ENCODE measurements at places on chromosomes 12 and 14.

DNA sequence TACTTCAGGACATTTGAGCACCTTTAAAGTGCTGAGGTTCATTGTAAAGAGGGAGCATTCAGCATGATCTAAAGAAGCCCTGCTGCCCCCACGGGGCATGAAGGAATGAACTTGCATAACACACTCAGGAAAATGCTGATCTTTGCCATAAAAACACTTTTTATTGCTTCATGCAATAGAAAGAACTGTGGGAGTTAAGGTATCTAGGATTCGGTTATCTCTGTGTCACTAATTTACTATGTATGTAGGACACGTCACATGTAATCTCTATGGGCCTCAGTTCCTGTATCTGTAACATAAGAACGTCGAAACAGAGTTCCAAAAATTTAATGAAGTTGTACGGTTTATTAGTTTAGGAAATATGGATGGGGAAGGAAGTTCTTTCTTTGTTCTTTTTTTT lies 33.0 kb downstream of the BTBD7 start:
- DNase-seq = no peak

- DNase-seq = no peak
These were observed 107.8 kb downstream of the CRACR2A start for GRCh38 chr12:3645091-3645490.

DNA sequence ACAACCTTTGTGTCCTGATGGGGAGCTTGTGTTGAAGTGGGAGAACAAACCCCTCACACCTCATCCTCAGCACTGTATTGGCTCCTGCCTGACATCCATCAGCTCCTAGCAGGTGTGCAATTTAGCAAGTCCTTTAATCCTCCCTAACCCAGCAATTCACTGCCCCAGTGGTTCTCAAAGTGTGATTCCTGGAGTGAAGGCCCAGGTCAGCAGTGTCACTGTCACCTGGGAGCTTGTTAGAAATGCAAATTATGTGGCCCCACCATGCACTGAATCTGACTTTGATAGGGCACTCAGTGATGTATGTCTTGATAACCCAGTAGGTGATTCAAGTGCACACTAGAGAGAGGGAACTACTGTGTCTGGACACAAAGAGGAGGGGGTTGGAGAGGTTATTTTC lies 133.6 kb downstream of the FGD4 start:
- DNase-seq = no peak

DNA sequence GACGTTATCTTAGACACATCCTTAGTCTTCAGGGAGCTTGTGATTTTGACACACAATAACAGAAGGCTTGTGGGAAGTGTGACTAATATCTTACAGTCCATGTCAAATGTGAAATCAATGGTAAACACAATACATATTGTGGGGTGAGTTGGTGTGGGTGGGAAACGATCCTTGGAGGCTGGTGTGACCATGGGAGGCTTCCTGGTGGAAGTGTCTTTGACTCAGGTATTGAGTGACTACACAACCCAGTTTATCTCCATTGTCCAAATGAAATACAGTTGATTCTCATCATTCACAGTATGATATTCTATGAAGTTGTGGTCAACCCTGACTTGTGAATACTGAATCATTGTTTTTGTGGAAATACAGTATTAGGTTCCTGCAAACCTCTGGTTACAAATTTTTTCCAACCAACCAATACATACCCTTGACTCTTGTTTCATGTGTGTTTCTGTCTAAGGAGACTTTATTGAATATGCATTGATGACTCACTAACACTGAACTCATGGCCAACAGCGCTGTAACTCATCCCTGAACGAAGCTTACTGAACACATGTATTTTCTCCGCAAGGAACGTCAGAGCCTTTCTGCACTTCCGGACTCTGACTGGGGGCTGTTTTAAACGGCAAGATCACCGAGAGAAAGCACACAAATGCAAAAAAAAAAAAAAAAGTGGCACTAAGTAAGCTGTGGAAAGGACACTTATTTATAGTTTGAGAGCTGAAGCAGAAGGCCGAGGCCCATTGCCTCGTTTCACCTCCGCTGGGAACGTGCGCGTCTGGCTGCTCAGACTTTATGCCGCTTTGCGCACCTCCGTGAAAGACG lies 59.0 kb downstream of the CLMN start:
- no peak for DNase-seq

DNA sequence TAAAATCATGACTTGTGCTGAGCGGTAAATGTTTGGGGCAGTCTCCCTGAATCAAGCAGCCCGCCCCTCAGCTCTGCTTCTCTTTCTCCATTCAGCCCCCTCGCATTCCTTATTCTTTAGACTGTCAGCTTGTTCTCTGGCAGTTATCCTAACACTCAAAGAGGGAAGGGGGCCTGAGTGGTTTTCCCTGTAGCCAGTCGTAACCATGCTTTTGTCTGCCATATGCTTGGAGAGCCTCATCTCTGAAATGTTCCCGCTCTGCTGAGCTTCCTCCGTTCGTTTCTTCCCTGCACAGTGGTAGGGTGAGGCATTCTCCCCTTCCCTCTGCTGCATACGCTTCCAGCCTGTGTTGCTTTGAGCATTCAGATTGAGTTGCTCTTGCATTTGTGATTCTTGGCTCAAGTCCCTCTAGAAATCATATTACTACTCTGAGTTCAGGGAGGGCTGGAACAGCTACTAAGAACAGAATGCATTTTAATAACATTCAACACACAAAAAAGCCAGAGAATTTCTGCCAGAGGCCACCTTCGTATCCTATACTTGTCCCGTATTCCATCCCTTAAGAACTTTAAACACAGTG lies 119.7 kb downstream of the FBXL14 start:
- DNase-seq = no peak

DNA sequence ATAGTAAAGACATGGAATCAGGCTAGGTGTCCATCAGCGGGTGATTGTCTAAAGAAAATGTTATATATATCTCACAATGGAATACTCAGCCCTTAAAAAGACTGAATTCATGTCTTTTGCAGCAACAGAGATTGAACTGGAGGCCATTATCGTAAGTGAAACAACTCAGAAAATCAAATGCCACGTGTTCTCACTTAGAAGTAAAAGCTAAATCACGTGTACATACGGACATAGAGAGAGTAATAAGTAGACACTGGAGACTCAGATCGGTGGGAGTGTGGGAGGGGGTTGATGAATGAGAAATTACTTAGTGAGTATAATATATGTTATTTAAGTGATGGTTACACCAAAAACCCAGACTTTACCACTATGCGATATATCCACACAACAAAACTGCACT lies 266.3 kb upstream of the PPFIA2 start:
- DNase-seq = no peak

DNA sequence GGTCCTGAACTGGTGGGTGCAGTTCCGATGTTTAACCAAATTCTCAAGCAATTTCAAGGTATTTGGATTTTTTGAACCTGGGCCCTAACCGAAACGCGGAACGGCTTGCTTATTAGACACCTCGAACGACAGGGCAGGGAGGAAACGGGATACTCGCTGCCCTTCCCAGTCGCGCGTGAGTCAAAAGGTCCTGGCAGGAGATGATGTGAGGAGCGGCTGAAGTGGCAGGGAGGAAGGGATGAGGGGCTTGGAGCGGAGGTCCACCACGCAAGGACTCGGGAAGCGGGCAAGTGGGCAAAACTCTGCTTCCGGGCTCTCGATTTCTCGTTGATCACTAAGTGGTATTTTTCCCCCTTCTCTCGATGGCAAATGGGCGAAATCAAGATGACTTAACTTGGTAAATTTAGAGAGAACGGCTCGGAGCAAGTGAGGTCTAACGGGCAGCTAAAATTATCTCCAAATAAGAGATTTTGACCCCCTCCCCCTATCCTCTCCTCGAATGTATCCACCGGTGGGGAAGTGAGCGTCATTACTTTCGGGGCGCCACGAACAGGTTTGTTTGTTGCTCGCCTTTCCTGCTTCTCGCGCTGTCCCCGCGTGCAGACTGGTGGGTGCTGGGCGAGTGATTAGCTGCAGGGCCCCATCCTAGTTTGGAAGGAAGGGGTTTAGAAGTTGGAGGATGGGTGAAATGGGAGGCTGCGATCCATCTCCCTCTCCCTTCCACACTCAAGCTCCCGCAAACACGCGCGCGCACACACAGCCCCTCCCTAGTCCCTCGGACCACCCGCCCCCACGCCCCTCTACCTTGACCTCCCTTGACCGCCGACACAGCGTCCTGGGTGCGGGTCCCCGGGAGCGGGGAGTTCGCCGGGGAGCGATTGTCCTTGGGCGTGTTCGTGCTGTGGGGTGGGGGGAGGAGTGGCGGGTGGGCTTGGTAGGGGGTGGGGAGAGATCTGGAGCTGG lies 986 bp upstream of the NTF3 start:
- no peak for DNase-seq

DNA sequence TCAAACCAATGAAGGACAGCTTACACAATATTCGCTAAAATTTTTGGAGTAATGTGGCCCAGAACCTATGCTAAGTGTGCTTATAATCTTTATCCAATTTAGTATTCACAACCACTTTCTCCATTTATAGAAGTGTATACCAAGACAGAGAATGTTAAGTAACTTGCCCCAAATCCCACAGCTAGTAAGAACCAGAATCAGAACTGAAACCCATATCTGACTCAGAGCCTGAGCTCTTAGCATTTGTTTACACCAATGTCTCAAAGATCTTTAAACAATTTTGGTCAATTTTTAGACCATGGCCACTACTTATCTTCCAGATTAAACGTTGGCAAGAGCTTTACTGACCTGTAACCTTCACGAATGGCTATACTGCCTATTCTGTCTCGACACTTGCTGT lies 53.0 kb downstream of the PAPLN start:
- DNase-seq = no peak

GRCh38 chr14:72903716-72904115 lies 9.8 kb upstream of the DPF3 start:
- DNase-seq = no peak

DNA sequence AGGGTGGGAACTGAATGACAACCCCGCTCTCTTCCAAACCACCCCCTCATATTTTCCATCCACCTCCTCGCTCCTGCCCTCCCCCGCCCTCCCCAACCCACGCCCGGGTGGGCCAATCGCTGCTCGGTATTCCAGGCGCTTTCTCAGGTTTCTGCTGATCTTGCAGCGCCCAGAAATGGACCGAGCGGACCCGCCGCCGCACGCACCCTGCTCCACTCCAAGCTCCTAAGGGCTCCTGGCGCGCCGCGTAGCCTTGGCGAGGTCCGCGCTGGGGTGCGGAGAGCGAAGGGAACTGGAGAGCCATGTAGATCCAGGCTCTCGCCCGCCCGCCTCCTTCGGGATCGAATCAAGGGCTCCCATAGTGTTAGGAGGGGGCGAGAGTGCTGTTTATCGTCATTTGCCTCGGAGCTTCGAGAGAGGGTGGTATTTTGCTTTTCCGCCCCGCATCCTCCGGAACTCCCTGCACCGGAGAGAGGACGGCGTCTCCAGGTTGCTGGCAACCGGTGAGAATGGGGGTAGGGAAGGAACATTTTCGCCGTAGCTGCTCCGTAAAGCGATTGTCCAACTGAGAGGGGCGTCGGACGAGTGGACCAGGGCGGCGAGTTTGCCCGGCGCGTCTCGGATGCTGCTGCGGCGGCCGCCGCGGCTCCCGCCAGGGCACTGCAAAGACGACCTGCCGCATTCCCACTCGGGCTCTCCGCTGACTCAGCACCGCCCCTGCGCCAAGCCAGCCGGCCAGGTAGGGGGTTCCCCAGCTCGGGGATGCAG lies at the start of gene KCNA1:
KCNA1 (plus strand) TSS at position 172 of the 768 bp plus-strand sequence. CDS start 1,474 bp downstream, outside the sequence.
- no peak for DNase-seq

DNA sequence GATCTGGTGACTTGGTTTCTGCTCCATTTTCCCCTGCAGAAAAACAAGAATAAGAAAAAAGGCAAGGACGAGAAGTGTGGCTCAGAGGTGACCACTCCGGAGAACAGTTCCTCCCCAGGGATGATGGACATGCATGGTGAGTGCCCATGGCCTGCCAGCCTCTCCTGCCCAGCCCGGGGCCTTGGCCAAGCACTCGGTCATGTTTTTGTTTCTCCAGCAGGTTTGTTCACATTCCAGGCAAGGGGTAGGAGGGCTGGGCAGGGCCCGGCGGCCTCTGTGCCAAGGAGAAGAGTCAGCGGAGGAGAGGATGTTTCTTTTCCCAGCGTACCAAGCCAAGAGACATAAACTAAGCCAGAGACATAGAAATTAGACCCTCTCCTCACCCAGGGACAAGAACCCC lies 13.6 kb downstream of the BCL7A start:
- no peak for DNase-seq

DNA sequence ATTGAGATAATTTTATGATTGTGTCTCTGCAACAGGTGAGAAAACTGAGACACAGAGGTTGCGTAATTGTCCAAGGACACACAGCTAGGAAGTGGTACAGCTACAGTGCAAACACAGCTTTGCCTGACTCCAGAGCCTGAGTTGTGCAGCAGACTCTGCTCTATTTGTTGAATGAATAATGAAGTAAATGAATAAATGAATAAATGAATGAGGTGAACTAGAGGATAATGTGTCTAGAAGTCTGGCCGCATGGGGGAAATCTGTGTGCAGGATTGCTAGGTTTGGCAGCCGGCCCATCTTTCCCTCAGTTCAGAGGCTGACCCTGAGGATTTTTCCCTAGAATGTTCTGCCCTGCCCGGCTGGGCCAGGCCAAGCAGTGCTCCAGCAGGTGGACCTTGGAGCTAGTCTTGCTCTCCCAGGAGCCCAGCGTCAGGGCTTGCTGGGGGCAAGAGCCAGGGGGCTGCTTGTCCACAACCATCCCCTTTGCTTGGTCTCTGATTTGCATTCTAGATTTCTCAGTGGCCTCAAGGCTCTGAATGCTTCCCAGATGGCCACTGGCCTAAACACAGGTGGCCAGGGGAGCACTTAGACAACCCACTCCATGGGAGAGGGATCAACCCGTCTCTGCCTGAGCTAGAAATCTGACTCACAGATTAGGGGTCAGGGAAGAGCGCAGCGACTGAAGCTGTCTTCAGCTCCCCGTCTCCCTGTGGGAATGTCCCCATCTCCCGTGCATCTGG lies 225.2 kb downstream of the C12orf75 start:
- DNase-seq = no peak

- DNase-seq = no peak
These were observed 22.7 kb downstream of the CLMN start for GRCh38 chr14:95296966-95297365.

GRCh38 chr14:76101391-76102379 lies 50.0 kb upstream of the GPATCH2L start:
- no peak for DNase-seq

GRCh38 chr14:83395321-83395720 lies 1861.7 kb upstream of the SEL1L start:
- DNase-seq = no peak

GRCh38 chr12:6361834-6362233 lies 13.5 kb downstream of the SCNN1A start:
- DNase-seq = no peak
